ENCODE measurements at places on chromosomes 5 and 9. TPM values are rescaled to one million over a fixed set of nuclear protein-coding genes. Genes with fewer than 3 reads are reported as not detected.

GRCh38 chr5:39062530-39062929, 11.7 kb downstream of the RICTOR start:
- H3K27ac ChIP-seq, result no peak overlapping the region
- no peak for DNase-seq
- H3K4me1 ChIP-seq, result peaks cover 15% of the 10 kb centered on the region
- peaks cover 20% of the 10 kb centered on the region for H3K36me3 ChIP-seq
- H3K4me3 ChIP-seq, result no peak overlapping the region

- H3K36me3 ChIP-seq, result no peaks in the 10 kb centered on the region
- H3K27me3 ChIP-seq, result peaks cover 4% of the 10 kb centered on the region
- DNase-seq, result no peak
- H3K4me3 ChIP-seq, result no peak overlapping the region
- no peaks in the 10 kb centered on the region for H3K4me1 ChIP-seq
- no peak overlapping the region for H3K27ac ChIP-seq
Measured at GRCh38 chr5:178675922-178676321, 49.1 kb upstream of the CLK4 start.

GRCh38 chr5:82858151-82859025, 218.8 kb downstream of the TMEM167A start:
- DNase-seq, result no peak
- H3K27ac ChIP-seq, result no peak overlapping the region
- no peaks in the 10 kb centered on the region for H3K27me3 ChIP-seq
- no peak overlapping the region for H3K4me3 ChIP-seq
- peaks cover 26% of the 10 kb centered on the region for H3K4me1 ChIP-seq

GRCh38 chr9:4499917-4500316, 9.6 kb downstream of the SLC1A1 start:
- H3K27me3 ChIP-seq, result peaks cover 9% of the 10 kb centered on the region
- no peak overlapping the region for H3K4me3 ChIP-seq
- DNase-seq, result no peak
- no peaks in the 10 kb centered on the region for H3K36me3 ChIP-seq

DNA sequence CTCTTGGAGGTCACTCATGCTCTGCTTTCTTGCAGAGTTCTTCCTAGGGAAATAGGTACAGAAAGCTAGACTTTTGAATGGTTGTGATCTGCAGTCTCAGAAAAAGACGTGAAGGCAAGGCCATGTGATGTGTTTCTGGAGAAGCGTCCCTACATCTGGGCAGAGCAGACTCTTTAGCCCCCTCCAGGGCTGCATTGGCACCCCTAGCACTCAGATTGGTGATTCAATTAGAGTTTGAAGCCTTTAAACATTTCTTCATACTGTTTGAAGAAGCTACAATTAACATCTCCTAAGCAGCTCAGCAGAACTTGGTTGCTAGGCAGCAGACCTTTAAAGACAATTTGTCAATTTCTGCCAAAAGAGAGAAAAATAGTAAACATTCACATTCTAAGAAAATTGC, 21.6 kb downstream of the JADE2 start:
- peaks cover 4% of the 10 kb centered on the region for H3K4me1 ChIP-seq
- no peaks in the 10 kb centered on the region for H3K36me3 ChIP-seq
- no peaks in the 10 kb centered on the region for H3K27me3 ChIP-seq
- DNase-seq, result no peak
- no peak overlapping the region for H3K4me3 ChIP-seq

GRCh38 chr5:110053824-110054223, 364.1 kb downstream of the MAN2A1 start:
- H3K4me3 ChIP-seq, result no peak overlapping the region
- H3K4me1 ChIP-seq, result no peaks in the 10 kb centered on the region
- no peak overlapping the region for H3K27ac ChIP-seq
- H3K27me3 ChIP-seq, result no peaks in the 10 kb centered on the region

DNA sequence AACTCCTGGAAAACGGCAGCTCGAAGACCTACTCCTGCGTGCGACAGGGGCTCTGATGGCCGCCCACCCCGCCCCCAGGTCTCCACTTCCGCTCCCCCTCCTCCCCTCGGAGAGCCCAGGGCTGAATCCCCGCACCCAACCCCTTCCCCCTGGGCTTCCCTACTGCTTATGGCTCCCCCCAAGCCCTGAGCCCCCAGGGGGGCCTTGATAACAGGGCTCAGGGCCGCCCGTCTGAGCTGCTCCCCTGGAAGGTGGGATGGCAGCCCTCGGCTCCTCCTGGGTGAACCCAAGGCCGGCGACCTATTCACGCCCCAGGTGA, 30.4 kb downstream of the GLT6D1 start:
- peaks cover 6% of the 10 kb centered on the region for H3K27me3 ChIP-seq
- no peaks in the 10 kb centered on the region for H3K36me3 ChIP-seq
- no peak for DNase-seq

The GPR150 gene
- not detected for total RNA-seq

All from progenitor cell of endocrine pancreas (in vitro differentiated cells).